ENCODE measurements at places on chromosomes 3 and 15.

- peak; percentile 32 for DNase-seq
- H3K4me1 ChIP-seq: peaks cover 72% of the 10 kb centered on the region
- peaks cover 35% of the 10 kb centered on the region for H3K36me3 ChIP-seq
- peak within 1 kb of the TSS; percentile 94 for H3K27ac ChIP-seq
- no peaks in the 10 kb centered on the region for H3K27me3 ChIP-seq
Observed at GRCh38 chr3:119660474-119661440, at the start of gene POPDC2. POPDC2 (minus strand) TSS chr3:119660589; CDS start chr3:119660423, 166 bp downstream.

- peaks cover 21% of the 10 kb centered on the region for H3K36me3 ChIP-seq
- no peak for DNase-seq
- no peaks in the 10 kb centered on the region for H3K27me3 ChIP-seq
- peaks cover 89% of the 10 kb centered on the region for H3K4me1 ChIP-seq
Observed at GRCh38 chr15:41950489-41950888, 21.9 kb downstream of the EHD4 start.

GRCh38 chr15:76312540-76313174 is 1.4 kb upstream of the ETFA start:
- no peak overlapping the region for H3K4me3 ChIP-seq
- no peaks in the 10 kb centered on the region for H3K36me3 ChIP-seq
- no peaks in the 10 kb centered on the region for H3K27me3 ChIP-seq
- peaks cover 51% of the 10 kb centered on the region for H3K4me1 ChIP-seq
- DNase-seq: no peak
- peak overlapping the region; percentile 92 for H3K27ac ChIP-seq

GRCh38 chr15:75225951-75226732 is 24.5 kb downstream of the C15orf39 start:
- no peak overlapping the region for H3K4me3 ChIP-seq
- DNase-seq: peak; percentile 12
- no peaks in the 10 kb centered on the region for H3K27me3 ChIP-seq
- no peak overlapping the region for H3K27ac ChIP-seq

GRCh38 chr3:71478568-71478967 is 105.0 kb downstream of the FOXP1 start:
- H3K4me1 ChIP-seq: no peaks in the 10 kb centered on the region
- H3K27me3 ChIP-seq: no peaks in the 10 kb centered on the region
- H3K4me3 ChIP-seq: no peak overlapping the region

DNA sequence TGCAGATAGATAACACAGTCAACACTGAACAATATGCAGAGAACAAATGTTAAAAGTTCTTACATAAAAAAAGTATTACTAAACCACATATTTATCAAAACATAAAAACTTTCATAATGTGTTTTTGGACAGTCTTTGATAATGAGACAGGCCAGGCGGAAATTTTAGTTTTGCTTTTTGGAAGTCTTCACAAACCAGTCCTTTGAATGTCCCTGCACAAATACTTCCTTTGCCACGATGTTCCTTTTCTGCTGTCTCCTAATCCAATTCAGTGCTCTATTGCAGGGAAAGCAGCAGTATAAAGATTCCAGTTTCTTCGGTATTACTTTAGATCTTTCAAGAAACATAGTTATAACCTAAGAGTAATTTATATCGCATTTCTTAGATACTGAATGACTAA is 135.9 kb downstream of the TBL1XR1 start:
- H3K4me3 ChIP-seq: no peak overlapping the region
- peak overlapping the region; percentile 25 for H3K27ac ChIP-seq
- H3K27me3 ChIP-seq: no peaks in the 10 kb centered on the region
- no peaks in the 10 kb centered on the region for H3K36me3 ChIP-seq
- DNase-seq: no peak

DNA sequence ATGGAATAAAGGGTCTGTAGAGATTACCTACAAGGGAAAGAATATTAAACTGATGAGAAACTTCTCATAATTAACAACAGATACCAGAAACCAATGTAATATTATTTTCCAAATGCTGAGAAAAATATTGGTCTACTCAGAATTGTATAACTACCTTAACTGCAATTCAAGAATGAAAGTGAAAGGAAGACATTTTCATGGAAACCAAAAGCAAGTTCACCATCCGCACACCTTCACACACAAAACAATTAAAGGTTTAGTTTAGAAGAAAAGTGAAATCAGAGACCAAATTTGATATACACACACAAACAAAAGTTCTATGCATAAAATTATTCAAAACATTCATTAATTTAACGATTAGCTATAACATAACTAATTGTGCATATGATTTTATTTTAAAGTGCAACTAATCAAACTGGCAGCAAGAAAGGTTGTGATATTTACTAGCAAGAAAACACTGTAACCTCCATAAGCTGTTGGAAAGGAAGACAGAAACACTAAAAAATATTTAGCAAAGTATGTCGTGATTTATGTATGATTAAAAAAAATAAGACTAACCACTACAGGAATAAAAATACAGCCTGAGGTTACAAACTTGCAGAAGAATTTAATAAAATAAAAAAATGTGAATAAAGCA is 395.5 kb downstream of the FGF12 start:
- peak overlapping the region; percentile 52 for H3K4me3 ChIP-seq
- H3K36me3 ChIP-seq: no peaks in the 10 kb centered on the region
- DNase-seq: no peak
- H3K27ac ChIP-seq: peak overlapping the region; percentile 55
- H3K27me3 ChIP-seq: no peaks in the 10 kb centered on the region
- no peaks in the 10 kb centered on the region for H3K4me1 ChIP-seq

GRCh38 chr3:149604125-149604875 is 53.5 kb downstream of the WWTR1 start:
- no peak overlapping the region for H3K4me3 ChIP-seq
- H3K4me1 ChIP-seq: peaks cover 82% of the 10 kb centered on the region
- H3K27me3 ChIP-seq: no peaks in the 10 kb centered on the region
- peak overlapping the region; percentile 21 for H3K27ac ChIP-seq

DNA sequence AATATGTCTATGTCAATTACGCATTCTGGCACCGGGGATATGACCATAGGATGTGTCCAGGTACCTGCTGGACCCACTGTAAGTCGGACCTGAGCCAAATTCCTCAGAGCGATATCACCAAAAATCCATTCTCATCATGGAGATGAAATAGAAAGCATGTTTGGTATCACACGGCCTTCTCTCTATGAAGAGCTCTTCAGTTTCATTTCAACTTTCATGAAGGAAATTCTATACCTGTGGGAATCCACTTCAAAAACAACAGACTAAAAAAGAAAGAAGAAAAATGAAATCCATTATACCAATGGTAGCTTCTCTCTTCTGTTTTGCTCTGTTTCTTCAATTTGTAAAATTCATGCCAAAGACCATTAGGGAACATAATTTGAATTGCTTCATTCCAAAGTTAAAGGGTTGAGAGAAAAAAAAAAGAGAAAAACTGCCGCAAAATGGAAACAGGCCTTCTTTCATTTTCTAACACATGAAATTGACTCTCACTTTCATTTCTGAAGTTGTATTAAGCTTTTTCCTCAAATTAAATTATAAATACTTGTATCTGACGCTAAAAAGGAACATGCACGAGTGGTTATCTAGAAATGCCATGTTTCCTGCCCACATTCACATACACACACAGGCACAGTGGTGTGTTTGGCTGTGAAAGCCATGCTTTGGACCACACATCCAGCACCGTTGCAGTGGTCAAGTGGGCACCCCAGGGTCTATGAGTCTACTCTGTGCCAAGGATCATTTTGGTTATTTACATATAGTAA is 46.9 kb upstream of the DIPK2A start:
- no peaks in the 10 kb centered on the region for H3K36me3 ChIP-seq
- DNase-seq: no peak
- no peak overlapping the region for H3K4me3 ChIP-seq
- H3K4me1 ChIP-seq: no peaks in the 10 kb centered on the region

- H3K27ac ChIP-seq: no peak overlapping the region
- DNase-seq: peak; percentile 18
- H3K4me3 ChIP-seq: no peak overlapping the region
- H3K27me3 ChIP-seq: no peaks in the 10 kb centered on the region
- H3K4me1 ChIP-seq: no peaks in the 10 kb centered on the region
Observed at GRCh38 chr3:151037746-151038477, 47.6 kb upstream of the MED12L start.

DNA sequence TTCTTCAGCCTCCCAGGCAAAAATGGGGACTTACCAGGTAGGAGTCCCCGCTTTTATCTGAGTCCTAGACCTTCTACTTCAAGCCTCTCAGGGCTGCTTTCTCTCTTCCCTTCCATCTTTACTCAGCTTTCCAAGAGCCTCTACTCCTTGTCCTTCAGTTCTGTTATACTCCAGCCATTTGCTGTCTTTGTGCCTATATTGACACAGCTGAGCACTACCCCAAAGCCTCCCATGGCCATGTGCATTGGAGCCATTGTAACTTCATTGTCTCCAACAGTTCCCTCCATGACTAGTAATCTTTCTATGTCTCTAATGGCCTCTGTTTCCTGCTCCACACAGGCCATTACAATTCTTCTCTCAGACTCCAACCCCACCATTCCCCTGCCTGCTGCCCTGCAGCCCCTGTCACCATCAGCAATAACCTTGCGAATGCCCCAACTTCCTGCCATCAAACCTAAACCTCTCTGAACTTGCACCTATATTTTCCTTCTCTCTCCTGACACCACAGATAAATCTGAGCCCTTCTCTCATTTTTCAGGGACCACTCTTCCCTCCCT is 77.9 kb upstream of the ADPGK start:
- no peak overlapping the region for H3K27ac ChIP-seq
- peaks cover 41% of the 10 kb centered on the region for H3K27me3 ChIP-seq
- H3K4me3 ChIP-seq: no peak overlapping the region
- H3K4me1 ChIP-seq: no peaks in the 10 kb centered on the region
- H3K36me3 ChIP-seq: no peaks in the 10 kb centered on the region

GRCh38 chr3:136752422-136753325 is 496 bp upstream of the STAG1 start:
- no peaks in the 10 kb centered on the region for H3K27me3 ChIP-seq
- peak; percentile 99 for DNase-seq
- peak overlapping the region; percentile 83 for H3K4me3 ChIP-seq

DNA sequence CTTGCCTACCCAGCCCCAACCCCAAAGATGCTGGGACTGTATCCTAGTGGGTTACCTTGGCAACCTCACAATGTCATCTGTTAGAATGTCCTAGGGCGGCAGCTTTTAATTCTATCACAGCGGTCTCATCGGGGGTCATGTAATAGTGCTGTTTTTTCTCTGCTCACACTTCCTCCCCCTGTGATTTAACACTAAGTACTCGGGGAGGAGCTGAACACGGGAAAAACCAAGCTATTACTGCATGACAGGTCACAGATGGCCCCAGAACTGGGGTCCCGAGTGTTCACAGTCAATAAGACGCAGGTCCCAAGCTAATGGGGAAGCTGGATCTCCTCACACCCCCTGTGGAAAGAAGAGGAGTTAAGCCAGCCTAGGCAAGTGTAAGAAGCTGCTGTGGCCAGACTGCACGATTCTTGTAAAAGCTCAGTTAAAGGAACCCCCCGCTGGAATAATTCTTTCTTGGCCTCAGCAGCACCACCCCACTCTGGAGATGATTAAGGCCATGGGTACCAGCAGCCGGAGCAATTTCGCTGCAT is 2.5 kb upstream of the RFTN1 start:
- peaks cover 71% of the 10 kb centered on the region for H3K4me1 ChIP-seq
- H3K36me3 ChIP-seq: no peaks in the 10 kb centered on the region
- no peaks in the 10 kb centered on the region for H3K27me3 ChIP-seq
- DNase-seq: no peak

GRCh38 chr3:30567139-30567753 is 39.2 kb upstream of the TGFBR2 start:
- no peaks in the 10 kb centered on the region for H3K27me3 ChIP-seq
- H3K4me3 ChIP-seq: no peak overlapping the region
- no peak for DNase-seq
- H3K4me1 ChIP-seq: no peaks in the 10 kb centered on the region
- H3K27ac ChIP-seq: no peak overlapping the region
- no peaks in the 10 kb centered on the region for H3K36me3 ChIP-seq

- H3K36me3 ChIP-seq: peaks cover 29% of the 10 kb centered on the region
- DNase-seq: no peak
- no peak overlapping the region for H3K27ac ChIP-seq
Observed at GRCh38 chr3:149872589-149872988, 59.6 kb downstream of the RNF13 start.

- no peaks in the 10 kb centered on the region for H3K36me3 ChIP-seq
- H3K4me3 ChIP-seq: no peak overlapping the region
- H3K27me3 ChIP-seq: no peaks in the 10 kb centered on the region
- H3K27ac ChIP-seq: no peak overlapping the region
Observed at GRCh38 chr3:157920822-157921700, 185.2 kb downstream of the SHOX2 start.

GRCh38 chr3:133157716-133158115 is 119.5 kb downstream of the TMEM108 start:
- no peaks in the 10 kb centered on the region for H3K27me3 ChIP-seq
- no peaks in the 10 kb centered on the region for H3K4me1 ChIP-seq
- no peak overlapping the region for H3K4me3 ChIP-seq
- DNase-seq: no peak
- no peaks in the 10 kb centered on the region for H3K36me3 ChIP-seq
- H3K27ac ChIP-seq: no peak overlapping the region

GRCh38 chr15:35838424-35839111 is 292.6 kb upstream of the DPH6 start:
- H3K4me3 ChIP-seq: no peak overlapping the region
- H3K27ac ChIP-seq: no peak overlapping the region
- H3K4me1 ChIP-seq: peaks cover 16% of the 10 kb centered on the region
- no peak for DNase-seq

DNA sequence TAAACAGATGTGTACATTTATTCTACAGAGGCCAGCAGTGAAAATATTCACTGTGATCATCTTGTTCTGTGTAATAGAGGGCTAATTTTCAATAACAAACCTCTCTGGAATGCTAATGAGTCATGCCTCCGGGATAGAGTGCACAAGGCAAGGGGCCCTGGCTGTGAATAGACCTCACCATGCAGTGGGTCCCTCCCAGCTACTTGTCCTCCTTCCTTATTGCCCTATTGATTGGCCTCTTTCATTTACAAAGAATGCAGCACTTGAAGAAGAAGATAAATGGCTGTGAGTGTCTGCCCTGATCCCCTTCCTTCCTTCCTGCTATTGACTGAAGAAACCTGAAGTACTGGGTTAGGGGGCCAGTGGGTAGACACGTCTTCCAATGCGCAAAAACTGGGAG is 436.3 kb downstream of the WDR72 start:
- H3K4me3 ChIP-seq: no peak overlapping the region
- no peak for DNase-seq
- H3K27ac ChIP-seq: no peak overlapping the region
- no peaks in the 10 kb centered on the region for H3K36me3 ChIP-seq
- no peaks in the 10 kb centered on the region for H3K27me3 ChIP-seq
- H3K4me1 ChIP-seq: no peaks in the 10 kb centered on the region

DNA sequence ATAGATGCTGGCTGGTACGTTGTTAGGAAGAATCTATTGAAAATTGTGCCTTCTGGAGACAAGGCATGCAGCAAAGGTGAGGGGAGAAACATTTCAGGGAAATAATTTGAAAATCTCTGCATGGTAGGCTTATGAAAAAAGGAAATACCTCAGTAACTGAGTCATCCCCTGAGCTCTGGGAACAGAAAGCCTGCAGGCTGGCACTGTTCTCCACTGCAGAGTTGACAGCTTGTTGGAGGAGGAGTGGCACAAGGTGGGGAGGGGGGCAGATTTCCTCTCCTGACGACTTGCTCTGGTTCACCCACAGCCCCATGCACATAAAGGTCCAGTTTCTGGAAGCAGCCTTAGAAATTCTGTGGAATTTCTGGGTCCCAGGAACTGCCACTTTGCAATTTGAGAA is 179.4 kb downstream of the ABHD5 start:
- peaks cover 61% of the 10 kb centered on the region for H3K27me3 ChIP-seq
- no peak for DNase-seq
- no peak overlapping the region for H3K4me3 ChIP-seq

All from left ventricle myocardium inferior (tissue), 1 donor.